ENCODE measurements at places on chromosomes 5 and 9.

DNA sequence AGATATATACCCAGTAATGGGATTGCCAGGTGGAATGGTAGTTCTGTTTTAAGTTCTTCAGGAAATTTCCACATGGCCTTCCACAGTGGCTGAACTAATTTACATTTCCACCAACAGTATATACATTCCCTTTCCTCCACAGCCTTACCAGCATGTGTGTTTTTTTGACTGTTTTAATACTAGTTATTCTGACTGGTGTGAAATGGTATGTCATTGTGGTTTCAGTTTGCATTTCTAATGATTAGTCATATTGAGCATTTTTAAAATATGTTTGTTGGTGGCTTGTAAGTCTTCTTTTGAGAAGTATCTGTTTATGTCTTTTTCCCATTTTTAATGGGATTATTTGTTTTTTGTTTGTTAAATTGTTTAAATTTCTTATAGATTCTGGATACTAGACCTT lies 208.9 kb downstream of the CFAP90 start:
- DNase-seq: no peak

GRCh38 chr5:99331061-99331460 lies 402.3 kb upstream of the CHD1 start:
- DNase-seq: no peak

DNA sequence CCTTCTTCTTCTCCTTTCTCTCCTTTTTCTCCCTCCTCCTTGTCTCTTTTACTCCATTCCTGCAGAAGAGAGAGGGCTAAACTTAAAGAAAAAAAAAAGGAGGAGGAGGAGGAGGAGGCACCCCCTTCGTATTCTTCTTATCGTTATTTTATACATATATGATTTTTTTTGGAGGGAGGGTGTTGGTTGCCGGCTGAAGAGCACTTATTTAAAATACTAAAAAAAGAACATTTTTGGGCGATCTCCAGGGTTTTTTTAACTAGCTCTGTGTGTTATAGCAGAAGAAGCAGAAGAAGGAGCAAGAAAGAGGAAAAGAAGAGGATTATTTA lies 381 bp downstream of the NR2F1 start:
- no peak for DNase-seq

DNA sequence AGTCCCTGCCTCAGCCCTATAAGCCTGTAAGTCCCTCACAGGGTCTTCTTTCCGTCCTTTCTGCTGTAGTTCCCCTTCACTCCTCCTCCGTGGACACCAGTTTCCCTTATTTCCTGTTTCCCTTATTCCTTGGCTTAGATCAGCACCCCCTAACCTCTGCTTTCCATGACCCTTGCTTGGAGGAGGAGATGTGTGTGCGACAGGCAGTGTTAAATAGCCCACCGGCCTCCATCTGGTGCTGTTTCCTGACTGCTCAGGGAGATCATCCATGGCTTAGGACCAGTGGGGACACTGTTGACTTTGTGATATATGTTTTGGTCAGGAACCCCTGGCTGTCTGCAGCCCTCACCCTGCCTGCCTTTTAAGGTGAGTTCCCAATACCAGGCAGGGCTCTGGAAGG lies 34.1 kb upstream of the PSD2 start:
- no peak for DNase-seq

DNA sequence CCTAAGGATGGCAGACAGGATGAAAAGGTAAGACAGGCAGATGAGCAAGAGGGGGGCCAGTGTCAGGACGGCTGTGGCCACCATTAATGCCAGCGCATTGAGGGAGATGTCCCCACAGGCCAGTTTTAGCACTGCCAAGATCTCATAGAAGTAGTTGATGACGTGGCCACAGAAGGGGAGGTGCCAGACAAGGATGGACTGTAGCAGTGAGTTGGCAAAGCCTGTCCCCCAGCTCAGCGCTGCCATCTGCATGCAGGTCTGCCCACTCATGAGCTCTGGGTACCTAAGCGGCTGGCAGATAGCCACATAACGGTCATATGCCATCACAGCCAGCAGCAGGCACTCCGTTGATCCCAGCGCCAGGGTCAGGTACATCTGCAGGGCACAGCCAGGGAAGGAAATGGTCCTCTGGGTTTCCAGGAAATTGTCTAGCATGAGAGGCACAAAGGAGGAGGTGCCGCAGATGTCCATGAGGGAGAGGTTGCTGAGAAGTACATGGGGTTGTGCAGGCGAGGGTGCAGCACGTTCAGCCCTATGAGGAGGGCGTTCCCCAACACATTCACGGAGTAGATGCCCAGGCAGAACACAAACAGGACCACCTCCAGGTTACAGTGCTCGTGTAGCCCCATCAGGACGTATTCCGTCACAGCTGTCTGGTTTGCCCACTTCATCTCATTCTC lies 10.8 kb downstream of the OR13J1 start:
- DNase-seq: no peak

- no peak for DNase-seq
Observed at GRCh38 chr5:161530700-161531099, 15.8 kb downstream of the GABRB2 start.

DNA sequence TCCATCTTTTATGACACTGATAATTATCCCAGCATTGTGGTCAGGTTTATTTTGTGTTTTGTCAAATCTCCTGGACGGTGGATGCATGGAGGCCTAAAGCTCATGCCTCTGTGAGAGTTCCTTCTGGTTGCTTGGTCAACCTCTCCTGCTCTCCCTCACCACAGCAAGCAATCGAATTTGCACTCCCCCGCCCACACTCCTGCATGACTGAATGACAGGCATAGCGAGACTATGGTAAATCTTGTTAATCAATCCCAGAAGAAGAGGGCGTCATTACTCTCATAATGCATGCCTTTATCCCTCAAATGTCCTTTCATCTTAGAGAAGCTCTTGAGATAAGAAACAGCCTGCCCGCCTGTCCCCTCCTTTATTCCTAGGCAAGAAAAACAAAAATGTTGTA lies 1215.0 kb upstream of the CDH9 start:
- no peak for DNase-seq

- DNase-seq: no peak
Observed at GRCh38 chr5:40276426-40277102, 403.2 kb upstream of the PTGER4 start.

DNA sequence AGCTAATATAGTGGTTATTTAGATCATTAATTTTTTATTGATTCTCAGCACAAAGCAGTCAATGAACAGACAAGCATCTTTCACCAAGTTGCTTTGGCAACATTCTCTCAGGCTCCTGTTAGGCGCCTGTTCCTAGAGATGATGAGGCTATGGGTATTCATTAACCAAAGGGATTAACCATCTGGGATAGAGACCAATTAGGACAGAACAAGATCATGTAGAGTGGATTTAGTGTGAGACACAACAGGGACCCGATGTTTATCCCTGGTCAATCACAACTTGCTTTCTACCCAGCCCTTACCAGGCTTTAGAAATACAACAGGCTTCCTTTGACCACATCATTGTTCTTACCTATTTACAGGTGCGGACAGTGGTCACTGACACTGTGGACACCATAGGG lies 82.2 kb downstream of the PJA2 start:
- DNase-seq: no peak

GRCh38 chr5:109485030-109485429 lies 75.3 kb upstream of the PJA2 start:
- no peak for DNase-seq

- DNase-seq: no peak
Observed at GRCh38 chr5:127582773-127583370, 65.4 kb downstream of the PRRC1 start.

- DNase-seq: no peak
Observed at GRCh38 chr5:63451188-63451587, 511.1 kb downstream of the HTR1A start.

- peak; percentile 13 for DNase-seq
Observed at GRCh38 chr9:37105234-37105633, 15.1 kb upstream of the ZCCHC7 start.

GRCh38 chr5:177509381-177509951 lies at the start of gene DOK3:
Gene DOK3 (minus strand): TSS chr5:177509826. CDS start chr5:177509540, 286 bp downstream.
- DNase-seq: no peak

- no peak for DNase-seq
Observed at GRCh38 chr5:10009802-10010201, 239.9 kb downstream of the ATPSCKMT start.

- DNase-seq: no peak
Observed at GRCh38 chr5:136446565-136446964, 81.2 kb upstream of the TRPC7 start.

DNA sequence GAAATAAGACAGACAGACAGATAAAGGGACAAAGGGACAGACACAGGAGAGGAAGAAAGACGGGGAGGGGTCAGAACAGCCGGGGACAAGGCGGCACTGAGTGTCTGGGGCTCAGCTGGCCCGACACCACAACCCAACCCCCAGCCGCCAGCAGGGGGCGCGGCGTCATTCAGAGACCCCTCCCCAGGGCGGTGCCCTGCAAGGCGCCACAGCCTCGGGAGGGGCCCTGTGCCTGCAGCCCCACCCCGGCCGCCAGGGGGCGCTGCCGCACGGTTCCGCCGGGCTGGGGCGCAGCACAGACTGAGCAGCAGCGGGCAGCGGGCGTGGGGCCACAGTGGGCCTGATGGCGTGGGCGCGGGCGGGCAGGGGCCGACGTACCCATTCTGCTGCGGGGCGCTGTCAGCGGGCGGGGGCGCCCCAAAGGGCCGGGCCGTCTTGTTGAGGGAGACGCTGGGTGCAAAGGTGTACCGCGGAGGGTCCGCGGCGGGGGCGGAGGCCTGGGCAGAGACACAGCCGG lies 5.9 kb downstream of the PDLIM7 start:
- DNase-seq: no peak

- DNase-seq: no peak
Observed at GRCh38 chr5:1111241-1111726, 579 bp downstream of the SLC12A7 start.

DNA sequence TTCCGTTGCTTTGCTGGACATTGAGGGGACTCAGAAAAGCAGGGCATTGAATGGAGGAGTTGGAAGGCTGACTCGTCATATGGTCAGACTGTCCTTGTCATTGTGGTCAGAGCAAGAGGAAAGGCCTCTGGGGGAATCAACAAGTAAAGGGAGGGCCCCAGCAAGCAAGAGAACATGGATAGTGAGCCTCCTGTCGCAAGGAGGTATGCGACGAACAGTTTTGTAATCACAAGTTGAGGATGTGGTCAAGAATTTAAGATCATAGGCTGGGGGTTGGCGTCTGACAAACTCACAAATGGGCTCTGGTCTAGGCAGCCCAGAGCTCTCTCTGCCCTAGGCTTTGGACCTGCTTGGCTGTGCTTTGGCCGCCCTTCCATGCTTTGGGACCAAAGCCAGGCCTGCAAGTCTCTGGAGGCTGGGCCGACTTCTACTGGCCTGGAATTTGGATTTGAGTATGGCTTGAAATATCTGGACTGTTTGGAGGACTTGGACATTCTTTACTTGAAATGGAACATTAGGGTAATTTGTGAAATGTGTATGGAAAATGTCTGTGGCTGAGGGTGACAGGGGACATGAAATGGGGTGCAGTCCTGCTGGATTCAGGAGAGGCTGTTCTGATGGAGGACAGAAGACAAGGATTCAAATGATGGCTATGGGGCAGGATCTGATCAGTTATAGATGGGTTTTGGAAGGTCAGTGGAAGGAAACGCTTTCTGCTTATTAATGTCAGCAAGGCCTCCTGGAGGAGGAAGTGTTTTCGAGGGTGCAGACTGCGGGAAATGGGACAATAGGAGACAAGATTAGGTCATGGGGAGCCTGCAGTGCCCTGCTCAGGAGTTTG lies 19.2 kb upstream of the NDST1 start:
- DNase-seq: no peak

DNA sequence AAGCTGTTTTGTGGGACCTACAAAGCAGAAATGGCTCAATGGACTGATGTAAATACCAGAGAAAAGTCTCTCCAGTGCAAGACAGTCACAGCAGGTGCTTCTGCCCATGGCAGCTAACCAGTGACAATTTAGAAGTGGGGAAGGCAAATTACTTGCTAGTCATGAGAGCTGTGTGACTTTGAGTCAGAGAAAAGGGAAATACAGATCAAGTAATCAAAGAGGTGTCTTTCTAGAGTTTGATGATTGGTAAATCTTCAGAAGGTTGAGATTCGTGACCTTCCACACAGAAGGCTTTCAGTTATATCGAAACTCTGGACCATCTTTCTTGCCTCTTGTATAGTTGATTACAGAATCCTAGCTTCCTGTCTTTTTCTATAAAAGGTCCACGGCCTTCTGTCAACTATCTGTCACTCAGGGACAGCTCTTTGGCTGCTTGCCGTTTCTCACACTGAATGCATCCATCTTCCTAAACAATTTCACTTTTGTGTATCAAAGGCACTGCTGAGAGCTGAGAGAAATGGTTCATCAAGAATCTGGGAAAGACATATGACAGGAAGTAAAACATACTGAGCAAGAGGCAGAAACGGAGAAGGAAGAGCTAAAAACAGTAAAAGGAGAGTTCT lies 993.9 kb upstream of the ACO1 start:
- DNase-seq: no peak

DNA sequence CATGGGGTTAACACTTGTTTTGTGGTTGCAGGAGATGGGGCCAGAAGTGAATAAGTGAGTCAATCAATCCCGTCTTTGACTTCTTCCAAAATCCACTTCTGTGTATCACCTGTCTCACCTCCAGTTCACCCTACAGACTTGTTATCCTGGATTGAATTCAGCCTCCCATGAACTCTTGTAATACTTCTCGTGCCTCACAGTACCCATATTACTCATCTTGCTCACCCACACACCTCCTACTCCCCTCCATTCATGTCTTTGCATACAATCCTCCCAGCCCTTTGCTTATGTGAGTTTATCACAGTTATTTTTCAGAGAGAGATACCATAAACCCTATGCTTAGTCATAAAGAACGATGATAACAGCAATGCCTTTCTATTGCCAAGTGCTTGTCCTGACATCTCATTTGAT lies 52.9 kb upstream of the PAPPA start:
- no peak for DNase-seq

GRCh38 chr5:141478321-141478945 lies 2.7 kb downstream of the PCDHGC3 start:
- no peak for DNase-seq

DNA sequence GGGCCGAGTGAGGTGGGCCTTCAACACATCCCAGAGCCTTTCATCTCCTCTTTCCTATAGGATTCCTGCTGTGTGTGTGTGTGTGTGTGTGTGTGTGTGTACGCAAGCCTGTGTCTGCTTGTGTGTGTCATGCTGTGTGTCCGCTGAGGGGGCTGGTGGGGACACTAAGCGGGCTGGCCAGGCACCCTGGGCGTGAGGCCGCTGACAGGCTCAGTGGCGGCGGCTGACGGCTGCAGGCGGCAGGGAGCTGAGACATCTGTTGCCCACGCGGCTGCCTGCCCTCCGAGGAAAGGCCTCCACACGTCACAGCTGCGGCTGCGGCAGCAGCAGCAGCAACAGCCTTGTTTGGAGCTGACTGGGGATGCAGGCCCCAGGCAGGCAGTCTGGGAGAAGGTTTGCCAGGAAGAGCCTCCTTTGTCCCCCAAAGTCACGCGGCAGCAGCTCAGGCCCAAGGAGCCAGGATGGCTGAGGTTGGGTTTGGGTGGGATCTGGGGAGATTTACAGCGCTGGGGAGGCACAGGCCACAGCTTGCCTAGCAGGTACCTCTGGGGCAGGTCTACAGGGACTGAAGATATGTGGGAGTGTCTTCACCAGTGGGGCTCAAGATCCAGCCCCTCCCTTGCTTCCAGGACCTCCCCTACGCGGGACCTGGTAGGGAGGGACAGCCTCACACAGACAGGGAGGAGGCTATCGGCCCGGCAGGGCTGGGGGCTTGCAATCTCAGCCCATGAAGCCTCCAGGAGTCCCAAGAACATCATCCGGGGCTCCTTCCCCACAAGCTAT lies 1.8 kb downstream of the PDLIM4 start:
- peak; percentile 69 for DNase-seq

- DNase-seq: no peak
Observed at GRCh38 chr5:114581136-114581535, 219.3 kb downstream of the KCNN2 start.

- peak; percentile 33 for DNase-seq
Observed at GRCh38 chr5:90221951-90222350, 187.6 kb downstream of the CETN3 start.
